ENCODE measurements at places on chromosomes 3 and 15.

DNA sequence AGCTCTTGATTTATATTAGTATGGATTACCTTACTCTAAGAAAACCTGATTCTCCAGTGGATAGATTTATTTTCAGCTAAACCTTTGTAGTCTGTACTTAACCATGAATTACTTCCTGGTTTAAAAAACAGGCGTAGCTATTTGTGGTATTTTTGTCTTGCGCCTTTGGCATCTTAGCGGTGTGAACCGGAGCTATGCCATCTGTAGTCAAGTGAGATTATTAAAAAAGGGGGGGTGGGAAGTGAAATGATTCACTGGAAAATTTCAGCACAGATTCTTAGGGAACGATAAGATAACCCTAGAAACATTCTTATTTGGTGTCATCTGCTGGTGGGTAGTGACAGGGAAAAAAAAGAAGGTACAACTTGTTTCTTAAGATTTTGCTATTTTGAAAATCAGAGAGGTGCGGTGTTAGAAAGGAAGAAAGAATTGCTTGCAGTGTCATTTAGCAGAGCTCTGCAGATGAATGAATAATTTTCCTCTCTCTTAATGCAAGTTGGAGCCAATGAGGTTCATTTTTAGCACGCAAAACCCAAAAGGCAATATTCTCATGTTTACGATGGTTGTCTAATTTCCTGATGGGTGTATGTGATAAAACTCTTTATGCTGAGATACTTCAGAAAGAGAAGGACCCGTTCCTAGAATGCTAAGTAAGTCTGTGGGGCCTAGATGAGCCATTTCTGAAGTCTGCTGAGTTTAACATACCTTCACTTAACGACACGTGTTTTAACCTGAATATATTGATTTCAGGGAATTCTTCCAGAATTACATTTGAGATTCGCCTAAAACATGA, 44.0 kb downstream of the PSMD6 start:
- no peak for DNase-seq

DNA sequence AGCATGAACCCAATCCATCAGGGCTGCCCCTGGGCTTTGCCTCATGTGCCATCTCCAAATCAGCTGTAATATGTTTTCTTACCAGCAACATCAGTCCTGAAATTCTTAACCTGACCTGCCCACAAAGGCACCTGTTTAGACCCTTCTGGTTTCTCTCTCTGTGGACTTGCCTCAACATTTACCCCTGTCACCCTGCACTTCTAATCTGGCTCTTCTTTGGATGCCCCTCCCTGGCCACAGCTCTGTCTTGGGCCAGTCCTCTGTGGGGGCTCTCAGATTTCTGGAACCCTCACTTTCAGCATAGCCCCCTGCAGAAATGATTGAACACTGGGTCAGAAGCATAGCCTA, 168.7 kb upstream of the STAC start:
- no peak for DNase-seq

- no peak for DNase-seq
Measured at GRCh38 chr15:28974142-28974541, 88.4 kb downstream of the APBA2 start.

GRCh38 chr3:108342837-108343486, 46.6 kb downstream of the HHLA2 start:
- DNase-seq, result no peak

DNA sequence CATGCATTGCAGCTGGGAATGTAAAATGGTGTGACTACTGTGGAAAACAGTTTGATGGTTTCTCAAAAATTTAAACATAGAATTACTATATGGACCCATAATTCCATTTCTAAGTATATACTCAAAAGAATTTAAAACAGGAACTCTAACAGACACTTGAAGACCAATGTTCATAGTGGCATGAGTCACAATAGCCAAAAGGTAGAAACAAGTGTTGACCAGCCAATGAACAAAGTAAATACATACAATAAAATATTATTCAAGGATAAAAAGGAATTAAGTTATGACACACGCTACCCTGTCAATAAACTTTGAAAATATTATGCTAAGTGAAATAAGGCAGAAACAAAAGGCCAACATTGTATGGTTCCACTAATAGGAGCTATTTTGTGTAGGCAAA, 357.4 kb upstream of the IL12A start:
- no peak for DNase-seq

GRCh38 chr3:161630794-161631193, 134.2 kb downstream of the OTOL1 start:
- no peak for DNase-seq
